ENCODE measurements at places on chromosomes 16 and 17.
A peak's percentile ranks its signal among the peaks of the same experiment; 100 is the strongest.

GRCh38 chr17:29563816-29564215 is 3.0 kb downstream of the ABHD15 start:
- no peak for DNase-seq

- DNase-seq: no peak
Measured at GRCh38 chr17:64508683-64509082, 1.9 kb downstream of the CEP95 start.

DNA sequence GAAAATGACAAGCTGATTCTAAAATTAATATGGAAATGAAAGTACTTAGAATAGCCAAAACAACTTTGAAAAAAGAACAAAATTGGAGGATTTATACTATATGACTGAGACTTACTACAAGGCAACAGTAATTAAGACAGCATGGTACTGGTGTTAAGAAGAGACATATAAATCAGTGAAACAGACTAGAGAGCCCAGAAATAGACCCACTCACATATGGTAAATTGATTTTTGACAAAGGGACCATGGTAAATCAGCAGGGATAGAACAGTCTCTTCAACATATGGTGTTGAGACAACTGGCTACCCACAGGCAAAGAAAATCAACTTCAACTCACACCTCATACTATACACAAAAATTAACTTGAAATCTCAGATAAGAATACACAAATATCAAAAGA is 12.9 kb downstream of the CMC2 start:
- DNase-seq: no peak

DNA sequence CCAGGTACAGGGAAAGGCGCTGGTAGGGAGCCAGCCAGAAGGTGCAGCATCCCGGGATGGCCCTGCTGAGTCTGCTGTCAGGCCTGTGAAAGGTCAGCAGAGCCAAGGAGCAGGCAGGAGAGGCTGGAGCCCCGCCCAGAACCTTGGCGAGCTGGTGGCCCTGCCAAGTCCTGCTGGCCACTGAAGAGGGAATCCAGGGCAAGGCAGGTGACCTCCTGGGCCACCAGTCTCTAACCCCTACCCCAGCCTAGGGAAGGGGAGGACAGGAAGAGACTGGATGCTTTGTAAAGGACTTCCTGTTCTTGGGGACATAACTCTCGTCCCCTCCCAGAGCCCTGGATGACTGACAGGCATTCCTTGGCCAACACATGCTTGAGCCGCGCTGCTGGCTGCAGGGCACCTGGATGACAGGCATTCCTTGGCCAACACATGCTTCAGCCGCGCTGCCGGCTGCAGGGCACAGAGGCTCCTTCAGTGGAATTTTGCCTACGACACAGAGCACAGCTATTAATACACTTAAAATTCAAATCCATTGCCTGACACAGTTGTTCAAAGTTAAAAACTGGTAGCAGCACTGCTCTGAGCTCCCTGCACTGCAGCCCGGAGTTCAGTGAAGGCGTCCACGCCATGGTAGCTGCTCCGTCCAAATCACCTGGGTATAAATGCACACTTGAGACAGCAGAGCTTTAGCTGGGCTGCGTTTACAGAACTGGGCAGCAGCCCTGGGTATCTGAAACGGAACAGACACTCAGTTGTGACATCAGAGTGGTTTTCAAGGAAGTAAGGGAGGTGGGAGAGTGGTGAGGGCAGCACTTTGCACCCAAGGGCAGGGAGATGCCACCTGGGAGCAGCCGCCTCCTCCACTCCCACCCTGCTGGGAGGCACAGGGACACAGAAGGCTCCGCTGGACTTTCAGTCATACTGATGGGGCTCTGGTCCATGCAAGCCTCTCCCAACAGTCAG is 2.0 kb upstream of the BRICD5 start:
- DNase-seq: no peak

GRCh38 chr16:27327586-27327915 is 13.8 kb downstream of the IL4R start:
- DNase-seq: no peak

DNA sequence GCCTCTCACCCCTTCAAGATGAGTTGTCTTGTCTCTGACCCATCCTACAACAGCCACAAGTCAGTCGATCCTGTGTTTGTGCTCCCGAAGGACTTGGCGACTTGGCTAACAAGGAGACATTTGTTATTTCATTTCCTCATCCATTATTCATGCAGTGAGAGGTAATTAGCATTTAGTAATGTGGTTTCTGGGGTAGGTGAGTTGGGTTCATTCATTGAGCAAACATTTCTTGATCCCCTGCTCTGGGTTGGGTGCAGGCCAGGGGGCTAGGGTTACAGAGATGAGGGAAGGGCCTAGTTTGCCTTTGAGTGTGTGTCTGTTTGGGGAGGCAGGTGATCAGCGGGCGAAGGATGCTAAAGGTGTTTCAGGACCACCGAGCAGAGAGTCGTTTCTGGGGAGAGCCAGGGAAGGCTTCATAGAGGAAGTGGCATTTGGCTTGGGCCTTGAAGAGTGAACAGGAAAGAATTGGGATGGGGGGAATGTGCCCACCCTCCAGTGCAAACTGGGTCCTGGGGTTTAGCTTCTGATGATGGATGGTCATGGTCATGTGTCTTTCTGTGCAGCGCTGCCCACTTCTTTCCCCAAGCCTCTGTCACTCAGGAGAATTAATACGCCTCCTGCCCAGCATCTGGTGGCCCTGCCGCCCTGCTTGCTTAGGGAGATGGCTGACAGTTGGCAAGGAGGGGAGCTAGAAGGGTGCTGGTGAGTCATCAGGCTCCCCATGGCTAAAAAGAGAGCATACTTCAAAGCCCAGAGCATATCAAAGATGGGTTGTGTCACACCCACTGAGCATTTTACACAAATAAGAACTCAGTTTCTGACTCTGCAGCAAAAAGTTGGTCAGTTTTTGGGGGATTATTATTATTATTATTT is 38.5 kb downstream of the MSI2 start:
- DNase-seq: peak; percentile 11

DNA sequence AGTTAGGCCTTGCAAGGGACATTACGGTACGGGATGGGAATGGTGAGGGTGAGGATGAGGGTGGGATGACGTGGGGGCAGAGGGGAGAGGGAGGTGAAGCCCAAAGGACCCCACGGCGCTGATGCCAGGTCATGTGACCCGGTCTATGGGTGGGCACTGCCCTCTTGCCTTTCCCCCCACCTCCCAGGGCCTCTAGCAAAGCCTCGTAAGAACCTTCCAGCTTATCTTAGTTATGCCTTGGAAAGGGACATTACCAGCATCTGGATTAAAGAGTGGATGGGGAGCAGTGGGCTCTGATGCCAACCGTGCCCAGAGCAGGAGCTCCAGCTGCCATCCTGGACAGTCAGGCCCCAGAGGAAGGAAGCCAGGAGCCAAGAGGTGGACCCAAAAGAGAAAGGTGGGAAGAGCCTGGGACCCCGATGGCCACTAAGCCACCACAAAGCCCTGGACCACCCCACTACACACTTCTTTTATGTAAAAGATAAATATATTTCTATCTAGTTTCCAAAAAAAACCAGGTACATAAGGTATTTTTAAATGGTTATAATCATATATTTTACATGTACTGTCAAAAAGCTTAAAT is 40.9 kb downstream of the TK2 start:
- DNase-seq: no peak

GRCh38 chr16:85729452-85730185 is 21.3 kb downstream of the C16orf74 start:
- DNase-seq: no peak

DNA sequence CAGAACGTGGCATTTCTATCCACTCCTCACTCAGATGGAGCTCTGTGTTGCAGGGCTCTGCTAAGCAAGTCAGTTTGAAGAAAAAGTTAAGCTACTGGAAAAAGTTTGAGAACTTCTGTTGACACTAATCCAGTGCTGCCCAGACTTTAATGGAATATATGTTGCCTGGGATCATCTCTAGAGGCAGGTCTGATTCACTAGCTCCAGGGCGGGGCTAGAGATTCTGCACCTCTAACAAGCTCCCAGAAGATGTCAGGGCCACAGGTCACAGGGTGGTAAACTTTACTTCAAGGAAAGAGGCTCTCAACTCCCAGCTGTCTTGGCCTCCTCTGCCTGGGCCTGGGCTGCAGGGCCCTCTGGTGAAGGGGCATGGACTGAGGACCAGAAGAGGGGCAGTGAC is 6.8 kb downstream of the TTYH2 start:
- DNase-seq: no peak

GRCh38 chr16:66811043-66811442 is 9.7 kb upstream of the TERB1 start:
- no peak for DNase-seq

GRCh38 chr16:76278980-76279379 is 1.8 kb downstream of the CNTNAP4 start:
- no peak for DNase-seq

DNA sequence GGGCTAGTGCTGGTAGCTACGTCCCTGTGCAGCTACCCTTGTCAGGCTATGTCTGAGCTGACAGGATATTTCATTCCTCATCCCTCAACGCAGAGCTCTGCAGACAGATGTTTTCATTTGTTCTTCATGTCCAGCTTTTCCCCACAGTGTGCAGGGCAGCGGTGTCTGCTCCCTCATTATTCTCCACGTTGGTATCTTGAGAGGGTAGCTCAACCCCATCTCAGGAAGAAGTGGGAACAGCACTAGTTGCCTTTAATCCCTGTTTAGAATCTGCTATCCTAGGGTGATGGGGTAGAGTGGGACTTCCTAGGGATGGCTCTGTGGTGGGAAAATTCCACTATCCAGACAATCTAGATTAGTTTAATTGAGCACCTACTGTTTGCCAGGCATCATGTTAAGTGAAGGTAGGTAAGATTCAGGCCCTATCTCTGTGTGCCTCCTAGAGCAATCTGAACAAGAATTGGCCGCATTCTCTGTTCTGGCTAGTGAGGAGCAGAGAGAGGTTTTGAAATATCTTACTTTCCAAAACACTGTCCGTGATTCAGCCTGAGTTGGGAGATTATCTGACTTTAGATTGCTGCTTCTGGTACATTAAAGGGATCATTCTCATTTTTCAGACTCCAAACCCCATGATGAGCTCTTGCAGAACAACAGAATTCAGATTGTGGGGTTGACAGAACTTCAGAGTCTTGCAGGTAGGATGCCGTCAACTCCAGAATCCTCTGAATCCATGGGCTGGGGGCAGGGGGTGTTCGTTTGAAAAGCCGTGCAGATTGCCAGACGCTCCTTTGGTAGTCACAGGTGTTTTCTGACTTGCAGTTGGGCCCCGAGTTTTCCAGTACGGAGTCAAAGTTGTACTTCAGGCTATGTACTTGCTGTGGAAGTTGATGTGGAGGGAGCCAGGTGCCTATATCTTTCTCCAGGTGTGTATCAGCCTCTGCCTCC is 963 bp downstream of the ALG1 start:
- no peak for DNase-seq

- no peak for DNase-seq
Measured at GRCh38 chr17:28545787-28546415, 6.5 kb downstream of the UNC119 start.

DNA sequence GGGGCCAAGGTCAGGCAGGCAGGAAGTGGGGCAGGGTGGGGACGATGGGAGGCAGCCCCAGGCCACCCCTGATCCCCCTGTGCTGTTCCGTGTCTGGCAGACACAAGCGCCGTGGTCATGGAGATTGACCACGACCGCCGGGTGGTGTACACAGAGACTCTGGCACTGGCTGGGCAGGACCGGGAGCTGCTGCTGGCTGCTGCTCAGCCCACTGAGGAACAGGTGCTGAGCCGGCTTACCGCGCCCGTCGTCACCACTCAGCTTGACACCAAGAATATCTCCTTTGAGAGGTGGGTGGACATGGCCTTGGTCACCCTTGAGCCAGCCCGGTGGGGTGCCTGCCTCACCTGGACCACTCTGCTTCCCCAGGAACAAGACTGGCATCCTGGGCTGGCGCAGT is 13.7 kb downstream of the CORO6 start:
- DNase-seq: no peak

- DNase-seq: no peak
Measured at GRCh38 chr16:89334050-89334449, 116.5 kb downstream of the ZNF778 start.

GRCh38 chr17:53353919-53354351 is 468.8 kb upstream of the KIF2B start:
- DNase-seq: no peak

DNA sequence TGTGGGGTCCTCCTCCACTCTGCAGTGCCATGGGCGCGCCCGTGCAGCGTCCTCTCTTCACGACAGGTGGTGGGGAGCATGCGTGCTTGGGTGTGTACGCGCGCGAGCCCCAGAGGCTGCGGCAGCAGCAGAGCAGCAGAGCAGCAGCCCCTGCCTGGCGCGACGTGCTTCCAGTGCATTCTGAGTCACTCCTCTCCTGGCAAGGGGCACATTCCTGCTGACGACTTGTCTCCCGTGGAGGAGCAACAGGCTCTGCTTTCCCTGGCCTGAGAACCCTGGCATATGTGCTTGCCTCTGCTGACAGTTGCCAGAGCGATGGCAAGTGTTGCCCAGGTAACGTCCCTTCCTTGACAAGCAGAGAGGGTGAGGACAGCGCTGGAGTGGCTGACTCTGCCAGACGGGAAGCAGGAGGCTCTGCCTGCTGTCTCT is 133.8 kb upstream of the PLCG2 start:
- no peak for DNase-seq

- no peak for DNase-seq
Measured at GRCh38 chr17:74085434-74085833, 118.0 kb upstream of the RPL38 start.

DNA sequence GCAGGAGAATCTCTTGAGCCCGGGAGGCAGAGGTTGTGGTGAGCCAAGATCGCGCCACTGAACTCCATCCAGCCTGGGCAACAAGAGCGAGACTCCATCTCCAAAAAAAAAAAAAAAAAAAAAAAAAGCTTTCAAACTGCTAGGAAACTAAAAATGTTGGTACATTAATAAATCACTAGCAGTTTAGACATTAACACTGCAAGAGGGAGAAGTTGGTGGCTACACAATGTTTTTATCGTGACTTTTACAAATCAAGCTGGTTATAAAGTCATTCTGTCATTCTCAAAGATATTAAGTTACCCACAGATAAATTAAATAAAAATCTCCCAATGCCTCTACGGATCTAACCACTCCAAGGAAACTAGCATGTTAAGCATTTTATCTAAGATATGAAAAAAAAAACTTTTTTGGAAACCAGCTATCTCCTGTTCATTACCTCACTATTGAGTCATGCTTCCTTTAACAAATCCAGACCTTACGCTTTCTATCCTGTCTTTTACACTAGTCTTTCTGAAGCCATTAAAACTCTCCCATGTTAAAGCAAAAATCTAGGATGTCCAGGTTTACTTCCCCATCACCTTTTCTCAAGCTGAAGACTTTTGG is 85.9 kb upstream of the SMURF2 start:
- DNase-seq: no peak

GRCh38 chr17:43648916-43649315 is 12.8 kb downstream of the MEOX1 start:
- DNase-seq: no peak

GRCh38 chr17:82446124-82446523 is 4.4 kb downstream of the CYBC1 start:
- DNase-seq: no peak

GRCh38 chr17:41530062-41531048 is 2.2 kb upstream of the KRT19 start:
- no peak for DNase-seq
